ENCODE measurements at places on chromosomes 7 and 10.

GRCh38 chr7:39565538-39565937 lies 666 bp upstream of the YAE1 start:
- no peak for DNase-seq

- DNase-seq = no peak
Measured at GRCh38 chr7:70178211-70178610, 579.9 kb downstream of the AUTS2 start.

DNA sequence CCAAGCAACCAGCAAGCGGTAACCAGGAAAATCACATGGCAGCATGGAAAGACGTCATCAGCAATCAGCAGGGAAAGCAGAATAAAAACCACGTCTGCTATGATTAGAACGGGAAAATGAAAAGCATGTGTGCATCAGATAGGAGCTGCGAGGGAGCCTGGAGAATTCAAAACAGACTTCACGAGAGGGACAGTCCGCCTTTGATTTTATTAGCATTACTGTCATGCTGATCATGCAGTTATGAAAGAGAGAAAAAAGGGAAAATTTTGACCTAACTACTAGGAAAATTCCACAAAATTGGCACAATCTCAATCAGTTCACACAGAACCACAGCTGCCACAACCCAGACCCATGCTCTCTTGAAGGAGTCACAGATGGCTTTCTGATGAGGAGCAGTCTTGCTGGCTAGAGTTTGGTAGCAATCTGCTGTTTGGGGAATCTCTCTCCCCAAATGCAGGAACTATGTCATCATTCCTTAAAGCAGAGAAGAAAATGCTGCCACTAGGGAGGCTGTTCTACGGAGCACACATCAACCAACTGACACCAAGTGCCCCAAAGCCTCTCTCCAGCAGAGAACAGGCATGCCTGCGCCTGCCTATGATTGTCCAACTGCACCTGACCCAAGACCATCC lies 295.9 kb downstream of the TNS3 start:
- DNase-seq = no peak

DNA sequence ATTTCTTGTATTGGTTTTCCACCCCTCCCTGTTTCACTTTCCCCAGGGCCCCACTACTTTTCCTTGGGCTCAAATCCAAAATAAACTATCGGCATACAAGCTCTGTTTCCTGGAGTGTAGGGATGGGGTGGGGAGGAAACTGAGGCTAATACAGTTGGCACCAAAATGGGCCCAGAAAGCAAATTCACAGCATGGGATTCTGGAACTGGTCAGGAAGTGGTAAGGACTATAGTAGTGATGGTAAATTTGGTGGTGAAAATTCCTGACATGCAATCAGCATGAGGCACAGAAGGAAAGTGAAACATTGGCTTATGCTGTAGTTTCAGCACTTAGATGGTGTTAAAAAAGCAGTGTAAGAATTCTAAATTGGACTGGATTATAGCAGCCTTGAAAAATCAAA lies 8.7 kb upstream of the SAMD9L start:
- DNase-seq = no peak

DNA sequence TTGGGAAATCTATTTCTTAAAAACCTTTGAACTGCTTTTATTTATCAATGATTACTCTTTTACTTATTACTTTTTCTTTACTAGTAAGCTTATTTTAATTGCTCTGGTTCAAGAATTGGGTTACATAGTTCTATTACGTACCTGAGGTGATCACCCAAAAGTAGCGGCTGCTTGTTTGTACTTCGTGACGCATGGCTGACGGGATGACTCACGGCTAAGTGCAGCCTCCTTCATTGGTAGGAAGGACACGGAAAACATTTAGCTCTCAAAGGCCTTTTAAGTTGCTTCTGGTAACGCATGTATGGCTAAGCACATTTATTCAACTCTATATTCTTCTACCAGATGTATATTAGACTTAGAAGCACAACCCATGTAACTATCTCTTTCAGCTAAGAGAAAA lies 285.8 kb upstream of the SP4 start:
- no peak for DNase-seq

DNA sequence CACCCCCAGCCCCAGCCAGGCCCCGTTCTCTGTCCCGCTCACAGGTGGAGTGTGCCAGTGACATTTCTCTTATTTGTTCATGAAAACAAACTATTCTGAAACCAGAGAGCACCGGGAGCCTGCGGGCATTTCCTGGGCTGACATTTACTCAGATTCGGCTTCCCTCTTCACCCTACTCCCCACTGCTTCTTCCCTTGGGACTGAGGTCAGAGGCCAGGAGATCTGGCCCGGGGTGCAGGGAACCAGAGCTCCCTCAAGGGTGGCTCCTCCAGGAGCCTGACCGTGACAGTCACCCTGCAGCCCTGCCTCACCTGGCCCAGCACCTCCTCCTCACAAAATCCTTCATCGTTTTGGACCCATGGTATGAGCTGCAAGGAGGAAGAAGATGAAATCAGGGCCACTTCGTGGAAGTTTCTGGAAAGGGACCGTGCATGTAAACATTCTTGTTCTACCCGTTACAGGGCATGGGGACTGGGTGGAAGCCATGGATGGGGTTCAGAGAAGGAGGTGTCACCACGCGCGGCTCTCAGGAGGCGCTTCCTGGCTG lies 12.2 kb downstream of the BHLHA15 start:
- DNase-seq = peak; percentile 28

DNA sequence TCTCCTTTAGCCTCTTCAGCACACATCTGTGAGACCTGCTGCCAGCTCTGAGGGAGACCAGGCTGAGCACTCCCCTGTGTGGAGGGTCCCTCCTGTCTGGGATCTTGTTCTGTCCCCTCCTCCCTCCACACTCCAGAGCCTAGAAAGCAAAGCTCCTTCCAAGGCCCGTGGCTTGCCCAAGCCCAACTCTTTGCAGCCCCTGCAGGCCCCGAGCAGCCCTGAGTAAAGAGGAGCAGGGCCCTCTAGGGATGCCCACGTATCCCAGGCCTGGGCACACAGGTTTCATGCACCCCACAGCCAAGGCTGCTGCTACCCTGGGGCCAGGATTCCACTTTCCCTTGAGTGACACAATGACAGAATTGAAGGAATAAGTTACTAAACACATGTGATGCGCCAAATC lies 24.0 kb downstream of the COBL start:
- DNase-seq = no peak

DNA sequence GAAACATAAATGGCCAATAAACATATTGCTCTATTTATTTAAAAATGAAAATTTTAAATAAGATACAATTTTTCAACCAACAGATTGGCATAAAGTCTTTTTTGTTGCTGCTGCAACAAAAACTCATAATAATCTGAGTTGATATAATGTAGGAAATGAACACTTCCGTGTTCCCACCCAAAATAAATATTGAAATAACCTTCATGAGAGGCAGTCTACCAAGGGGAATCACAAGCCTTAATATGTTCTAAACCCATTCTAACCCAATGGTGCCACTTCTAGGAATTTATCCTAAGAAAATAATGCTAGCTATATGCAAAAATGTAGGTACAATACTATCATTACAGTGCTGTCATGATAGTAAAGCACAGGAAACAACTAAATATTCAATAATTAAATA lies 39.1 kb downstream of the SLC25A13 start:
- DNase-seq = no peak

- DNase-seq = no peak
Measured at GRCh38 chr7:55432939-55433784, 68.0 kb downstream of the LANCL2 start.

DNA sequence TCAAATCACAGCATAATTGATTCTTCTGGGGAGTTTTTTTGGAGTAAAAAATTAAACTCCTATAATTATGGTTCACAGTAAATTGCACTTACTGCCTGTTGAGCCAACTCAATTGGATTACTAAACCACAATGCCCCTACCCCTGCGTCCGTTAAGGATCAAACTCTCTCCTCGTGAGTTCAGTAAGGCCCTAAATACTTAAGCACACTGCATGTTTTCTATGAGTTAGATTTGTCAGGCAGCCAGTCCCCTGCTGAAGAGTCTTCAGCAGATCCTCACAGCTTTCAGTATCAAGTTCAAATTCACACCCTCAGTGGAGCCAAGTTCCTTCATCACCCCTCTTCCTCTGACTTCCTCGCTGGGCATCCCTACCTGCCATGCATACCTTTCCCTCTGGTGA lies 275.0 kb upstream of the BMPER start:
- no peak for DNase-seq

- DNase-seq = no peak
Measured at GRCh38 chr7:147524726-147525250, 1065.8 kb upstream of the C7orf33 start.

DNA sequence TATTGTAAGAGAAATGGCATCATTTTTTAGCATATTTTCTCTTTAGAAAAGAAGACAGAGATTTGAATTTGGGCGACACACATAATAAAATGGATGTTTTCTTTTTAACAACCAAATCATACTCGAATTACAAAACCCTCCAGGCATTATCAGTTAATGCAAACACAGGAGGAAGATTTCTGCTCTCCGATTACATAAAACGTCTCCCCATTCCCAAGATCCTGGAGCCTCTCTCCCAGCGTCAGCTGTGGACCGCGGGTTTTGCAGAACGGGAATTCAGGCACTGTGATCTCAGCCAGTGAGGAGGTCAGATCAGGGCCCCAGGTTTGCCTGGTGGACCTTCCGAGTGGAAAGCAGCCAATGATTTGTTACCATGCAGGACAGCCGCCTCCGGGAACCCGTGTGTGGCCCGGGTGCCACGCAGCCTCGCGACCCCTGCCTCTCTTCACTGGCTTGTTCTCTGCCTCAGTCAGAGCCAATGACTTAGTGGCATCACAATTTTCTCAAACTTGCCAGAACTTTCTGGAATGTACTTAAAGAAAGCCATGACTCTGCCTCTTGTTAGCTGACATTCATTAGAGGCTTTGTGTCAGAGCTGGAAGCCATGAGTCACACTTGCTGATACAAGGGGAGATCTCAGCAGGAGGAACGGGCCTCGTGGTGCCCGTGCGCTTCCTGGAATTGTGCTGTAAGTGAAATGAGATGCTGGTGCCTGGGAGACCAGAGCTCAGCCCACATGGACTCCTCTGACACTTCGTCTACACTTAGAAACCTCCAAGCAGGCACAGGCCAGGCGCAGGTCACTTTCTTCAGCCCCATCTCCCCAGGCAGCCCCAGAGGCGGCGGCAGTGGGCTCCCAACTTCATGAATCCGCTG lies 246.1 kb downstream of the KLF6 start:
- no peak for DNase-seq

DNA sequence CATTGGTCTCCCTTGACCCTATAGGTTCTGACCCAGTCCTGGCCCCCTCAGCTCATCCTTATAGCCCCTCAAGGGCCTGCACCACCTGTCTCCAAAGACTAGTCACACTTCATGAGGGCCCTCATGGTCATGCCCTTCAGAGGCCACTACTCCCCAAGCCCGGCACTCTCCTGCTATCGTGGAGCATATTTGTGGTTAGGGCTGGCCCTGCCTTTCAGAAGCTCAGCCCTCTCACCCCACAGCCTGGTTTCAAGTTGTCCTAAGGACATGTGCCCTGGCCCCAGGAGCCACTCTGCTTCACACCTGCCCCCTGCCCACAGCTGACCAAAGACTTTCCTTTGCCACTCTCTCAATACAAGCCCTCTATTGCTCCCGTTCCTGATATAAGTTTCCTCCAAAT lies 60.3 kb upstream of the LBX1 start:
- no peak for DNase-seq

- DNase-seq = no peak
Measured at GRCh38 chr7:6290319-6290741, 17.9 kb upstream of the CYTH3 start.

DNA sequence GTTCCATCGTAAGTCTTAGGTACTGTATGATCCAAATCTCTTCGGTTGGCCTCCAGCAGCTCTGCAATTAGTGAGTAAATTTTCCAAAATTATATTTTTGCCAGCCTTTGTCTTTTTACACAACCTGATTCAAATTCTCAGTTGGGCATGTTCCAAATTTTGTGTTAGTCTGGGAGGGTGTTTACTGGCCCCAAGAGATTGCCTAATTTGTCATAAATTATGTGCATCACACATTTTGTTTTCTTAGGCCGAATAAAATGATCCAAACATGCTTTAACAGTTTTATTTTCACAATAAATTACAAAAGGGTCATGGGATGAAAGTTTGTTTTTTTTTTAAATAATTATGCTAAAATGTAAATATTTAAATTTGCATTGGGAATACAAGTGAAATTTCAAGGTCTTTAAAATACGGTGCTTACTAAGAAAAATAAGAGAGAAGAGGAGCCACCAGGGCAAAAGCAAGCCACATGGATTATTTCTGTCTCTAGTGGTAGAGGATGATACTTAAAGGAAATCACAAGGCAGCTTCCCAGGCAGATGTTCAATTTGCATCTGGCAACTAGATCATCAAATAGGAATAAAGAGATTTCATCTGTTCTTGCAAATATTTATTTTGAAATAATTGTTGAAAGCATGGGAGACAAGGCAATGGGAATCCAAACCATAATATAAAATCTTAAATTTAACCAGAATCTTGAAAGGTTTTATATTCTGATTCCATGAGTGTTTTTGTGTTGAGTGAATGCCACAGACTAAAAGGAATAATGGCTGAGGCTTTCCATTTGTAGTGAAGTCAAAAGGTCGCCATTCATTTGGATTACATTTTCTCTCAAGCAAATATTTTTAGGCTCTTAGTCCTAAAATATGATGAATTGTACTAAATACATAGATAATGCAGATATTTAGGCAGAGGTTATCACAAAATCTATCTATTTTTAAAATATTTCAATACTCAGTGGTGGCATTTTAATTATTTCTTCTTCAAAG lies 111.1 kb downstream of the MDFIC start:
- DNase-seq = no peak

DNA sequence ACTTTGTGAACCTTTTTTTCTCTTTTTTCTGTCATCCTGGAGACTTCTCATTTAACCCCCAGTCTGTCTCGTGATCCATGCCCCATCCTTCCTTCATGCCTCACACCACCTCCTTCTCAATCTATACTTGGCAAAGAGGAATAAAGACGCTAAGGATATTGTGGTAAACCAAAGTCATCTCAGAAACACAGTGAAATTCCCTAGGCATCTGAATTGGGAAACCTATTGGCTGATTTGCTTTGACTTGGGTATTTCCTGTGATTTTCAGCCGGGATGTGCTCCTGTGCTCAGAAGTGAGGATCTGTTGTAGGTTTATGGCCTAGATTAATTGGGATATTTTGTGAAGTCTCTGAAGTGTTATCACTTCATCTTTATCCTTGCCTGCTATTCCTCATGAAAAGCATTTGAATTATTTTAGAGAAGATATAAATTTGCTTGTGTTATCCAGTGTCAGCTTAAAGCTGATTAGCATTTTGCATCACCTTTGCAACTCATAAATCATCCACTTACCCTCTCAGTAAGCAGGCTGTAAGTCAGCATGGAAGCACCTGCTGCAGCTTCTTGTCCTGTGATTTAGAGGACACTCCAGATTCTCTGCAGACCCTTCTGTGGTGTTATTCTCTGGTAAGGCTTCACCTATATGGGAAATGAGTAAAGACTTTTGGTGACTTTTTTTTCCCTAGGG lies 138.0 kb downstream of the AUTS2 start:
- no peak for DNase-seq

DNA sequence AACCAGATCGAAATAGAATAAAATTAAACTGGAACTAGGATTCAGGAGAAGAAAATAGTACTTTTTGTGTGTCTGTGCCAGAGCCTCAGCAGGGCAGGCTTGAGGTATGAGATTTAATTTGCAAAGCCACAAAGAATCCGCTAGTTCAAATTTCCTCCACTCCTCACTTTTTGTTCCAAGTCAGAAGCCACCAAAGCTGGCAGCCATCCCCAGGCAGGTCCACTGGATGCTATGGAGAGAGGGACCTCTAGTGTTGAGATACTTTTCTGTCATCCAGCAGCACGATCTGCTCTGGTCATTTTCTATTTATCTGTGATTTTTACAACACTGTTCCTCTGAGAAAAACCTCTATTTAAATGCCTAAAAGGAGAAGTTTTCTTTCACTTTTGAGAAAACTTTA lies 147.9 kb upstream of the FRMD4A start:
- DNase-seq = no peak

Data from upper lobe of right lung (tissue), 1 donor.